ENCODE measurements at places on chromosomes 3 and 15.

DNA sequence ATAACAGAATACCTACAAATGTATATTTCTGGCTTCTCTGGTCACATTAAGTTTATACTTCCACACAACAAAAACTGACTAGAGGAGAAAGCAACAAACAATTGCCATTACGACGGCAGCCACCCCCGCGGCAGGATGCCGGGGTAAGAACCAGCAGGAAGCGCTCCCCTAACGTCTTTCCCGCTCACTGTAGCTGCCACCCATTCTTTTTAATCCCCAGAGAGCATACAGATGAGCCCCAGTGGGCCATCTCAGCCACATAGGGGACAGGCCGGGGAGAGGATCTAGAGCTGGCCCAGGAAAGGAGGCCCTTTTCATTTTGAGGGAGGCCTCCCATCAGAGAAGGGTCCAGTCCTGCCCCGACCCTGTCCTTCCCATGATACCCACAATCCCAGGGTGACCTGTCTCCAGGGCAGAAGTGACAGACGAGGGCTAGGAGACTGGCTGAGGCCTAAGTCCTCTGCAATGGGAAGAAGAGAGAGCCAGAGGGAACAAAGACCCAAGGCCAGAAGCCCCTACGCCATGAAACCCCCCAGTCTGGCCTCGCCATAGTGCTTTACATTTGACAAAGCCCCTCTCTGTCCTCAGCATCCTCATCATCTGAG is 3.6 kb upstream of the CALML4 start:
- no peak for DNase-seq

DNA sequence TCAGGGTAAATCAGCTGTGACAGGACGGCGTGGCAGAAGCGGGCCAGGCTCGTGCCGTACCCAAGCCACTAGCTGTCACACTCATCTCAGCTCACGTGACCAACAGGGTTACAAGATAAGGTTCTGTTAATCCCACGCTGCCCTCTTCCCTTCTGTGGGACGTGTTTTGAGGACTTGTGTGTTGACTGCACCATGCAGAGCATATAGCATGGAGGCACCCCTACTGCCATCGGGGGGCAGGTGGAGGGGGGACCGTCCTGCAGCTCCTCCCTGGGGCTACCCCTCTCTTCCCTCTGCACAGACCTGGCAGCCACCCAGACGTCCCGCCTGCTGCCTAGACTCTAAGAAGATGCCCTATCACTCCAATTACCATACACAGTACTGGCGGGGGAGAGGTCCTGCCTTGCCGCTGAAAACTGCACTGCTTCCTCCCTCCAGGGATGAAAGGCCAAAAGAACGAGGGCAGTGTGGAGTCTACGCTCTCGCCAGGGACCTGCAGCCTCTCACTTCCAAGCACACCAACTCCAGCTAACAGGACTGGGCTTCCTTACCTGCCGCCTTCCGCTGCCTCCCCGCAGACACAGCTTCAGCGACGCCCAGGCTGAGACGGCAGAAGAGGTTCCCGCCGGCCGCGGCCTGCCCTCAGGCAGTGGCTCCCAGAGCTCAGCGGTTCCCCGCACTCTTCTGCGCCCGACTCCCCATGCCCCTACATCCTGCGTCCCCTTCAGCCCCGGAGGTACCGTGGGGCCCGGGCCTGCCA is at the start of gene TNK2:
Gene TNK2 (minus strand): TSS at position 618 of the 760 bp plus-strand sequence. CDS start 19,963 bp downstream, outside the sequence.
- DNase-seq: peak; percentile 52

DNA sequence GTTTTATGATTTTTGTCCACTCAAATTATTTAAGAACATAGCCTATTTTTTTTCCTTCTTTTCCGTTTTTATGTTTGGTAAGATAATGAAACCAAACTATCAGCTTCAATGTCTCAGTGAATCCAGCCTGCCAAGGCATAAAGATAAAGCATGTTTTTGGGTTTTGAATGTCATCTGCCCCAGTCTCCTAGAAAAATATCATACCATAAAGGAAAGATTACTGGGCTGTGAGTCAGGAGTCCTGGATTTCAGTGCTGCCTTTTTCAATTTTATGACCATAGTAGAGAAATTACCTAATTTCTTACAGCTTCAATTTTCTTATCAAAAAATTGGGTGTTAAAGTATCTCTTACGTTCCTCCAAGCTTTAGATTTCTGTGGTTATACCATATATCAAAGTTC is 87.5 kb downstream of the GAP43 start:
- no peak for DNase-seq

- DNase-seq: no peak
Measured at GRCh38 chr15:43378601-43379000, 7.7 kb downstream of the TUBGCP4 start.

- DNase-seq: peak; percentile 74
Measured at GRCh38 chr15:79432345-79433275, 474 bp downstream of the MINAR1 start.

GRCh38 chr3:197956626-197956988 is 3.4 kb upstream of the LMLN start:
- no peak for DNase-seq

DNA sequence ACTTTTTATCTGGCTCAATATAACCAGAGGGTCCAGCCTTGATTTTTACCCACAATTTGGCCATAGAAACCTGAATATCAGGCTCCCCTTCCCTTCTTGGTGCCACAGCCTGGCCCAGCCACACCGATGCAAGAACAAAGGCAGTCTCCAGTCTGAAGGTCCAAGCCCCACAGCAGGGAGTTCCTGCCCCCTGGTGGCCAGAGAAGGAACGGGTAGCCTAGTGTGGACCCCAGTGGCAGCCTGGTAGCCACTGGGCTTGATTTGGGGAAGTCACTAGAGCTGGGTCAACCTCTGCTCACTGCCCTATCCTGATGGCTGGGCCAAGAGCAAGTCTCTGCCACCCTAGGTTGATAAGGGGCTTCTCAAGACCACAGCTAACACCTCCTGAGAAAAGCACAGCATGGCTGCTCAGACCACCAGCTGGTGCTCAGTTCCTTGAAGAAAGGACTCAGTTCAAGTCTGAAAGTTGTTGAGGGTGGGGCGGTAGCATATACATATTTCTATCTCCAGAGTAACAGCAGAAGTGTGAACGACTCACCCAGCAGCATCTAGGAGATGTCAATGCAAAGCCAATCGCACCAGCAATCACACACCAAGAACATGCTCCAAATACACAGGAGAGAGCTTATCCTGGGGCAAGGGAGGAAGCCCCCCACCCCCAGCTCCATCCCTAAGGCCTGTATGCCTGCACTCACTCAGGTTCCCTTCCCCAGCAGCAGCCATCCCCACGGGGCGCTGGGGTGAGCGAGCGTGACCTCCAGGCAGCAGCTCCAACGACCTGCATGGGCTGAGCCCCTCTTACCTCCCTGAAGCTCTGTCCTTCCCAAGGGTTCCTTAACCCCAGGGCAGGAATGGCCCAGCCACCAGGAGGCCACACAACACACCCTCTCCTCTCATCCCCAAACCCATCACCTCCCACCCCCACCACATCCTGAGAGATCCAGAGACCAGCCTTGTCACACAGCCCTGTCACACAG is 7.6 kb downstream of the PFKFB4 start:
- DNase-seq: peak; percentile 87

DNA sequence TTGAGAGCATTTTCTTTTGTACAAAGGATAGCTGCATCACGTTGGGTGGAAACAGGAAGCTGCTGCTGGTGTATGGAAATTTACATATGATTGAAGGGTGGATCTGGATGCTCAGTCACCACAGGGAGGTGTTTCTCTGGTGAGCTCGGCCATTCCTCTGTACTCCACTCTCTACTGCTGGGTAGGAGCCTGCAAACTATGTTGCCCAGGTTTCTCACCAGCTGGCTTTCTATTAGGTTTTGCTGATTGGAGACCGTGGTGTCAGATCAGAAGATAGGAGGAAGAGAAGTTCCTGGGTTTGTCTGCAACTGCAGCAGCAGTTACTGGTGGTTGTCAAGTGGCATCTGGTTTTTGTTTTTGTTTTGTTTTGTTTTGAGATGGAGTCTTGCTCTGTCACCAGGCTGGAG is 61.7 kb downstream of the TAMM41 start:
- DNase-seq: no peak

GRCh38 chr15:46676233-46677206 is 1040.8 kb upstream of the SEMA6D start:
- no peak for DNase-seq

DNA sequence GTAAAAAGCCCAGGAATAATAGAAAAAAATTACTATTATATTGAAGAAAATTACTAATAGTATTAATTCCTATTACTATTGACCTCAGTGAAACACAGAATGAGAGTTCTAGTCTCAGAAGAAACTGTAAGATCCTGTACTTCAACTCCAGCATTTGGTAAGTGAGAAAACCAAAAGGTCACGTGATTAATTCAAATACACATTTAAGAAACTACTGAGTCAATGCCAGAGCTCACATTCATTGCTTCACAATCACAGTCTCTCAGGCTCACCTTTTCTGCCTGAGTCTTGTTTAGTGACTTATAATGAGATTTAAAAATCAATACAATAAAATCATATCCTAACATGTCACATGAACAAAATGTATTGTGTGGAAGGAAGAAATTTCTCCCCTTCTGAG is 556.1 kb downstream of the FGF12 start:
- no peak for DNase-seq

DNA sequence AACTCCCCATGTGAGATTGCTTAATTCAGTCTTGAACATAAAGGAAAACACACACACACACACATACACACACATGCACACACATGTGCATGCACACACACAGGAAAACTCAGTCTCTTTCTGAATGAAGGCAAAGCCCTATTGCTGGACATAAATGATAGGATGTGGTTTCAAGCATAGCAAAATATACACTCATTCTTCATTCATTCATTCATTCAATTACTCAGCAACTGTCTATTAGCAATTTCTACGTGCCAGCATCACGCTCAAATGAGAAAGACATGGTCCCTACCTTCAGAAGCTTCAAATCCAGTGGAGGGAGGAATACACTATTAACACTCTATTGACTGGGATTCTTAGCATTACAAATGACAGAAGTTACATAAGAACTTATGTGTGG is 41.8 kb upstream of the UBE2E2 start:
- DNase-seq: no peak
